Stimulated activated CD4-positive, alpha-beta T cell treated with anti-CD3 and anti-CD28 coated beads, Interleukin-2, amount 100 ng/mL, for 4 hours (primary cell): ENCODE measurements at places on chromosomes 2 and 18.
A peak's percentile ranks its signal among the peaks of the same experiment; 100 is the strongest.

GRCh38 chr18:70154591-70155194, 50.8 kb downstream of the RTTN start:
- no peak for DNase-seq

- DNase-seq, result no peak
Observed at GRCh38 chr2:230060672-230061293, 7.9 kb downstream of the SLC16A14 start.

- DNase-seq, result peak; percentile 42
Observed at GRCh38 chr2:174603280-174603679, 5.7 kb upstream of the WIPF1 start.

DNA sequence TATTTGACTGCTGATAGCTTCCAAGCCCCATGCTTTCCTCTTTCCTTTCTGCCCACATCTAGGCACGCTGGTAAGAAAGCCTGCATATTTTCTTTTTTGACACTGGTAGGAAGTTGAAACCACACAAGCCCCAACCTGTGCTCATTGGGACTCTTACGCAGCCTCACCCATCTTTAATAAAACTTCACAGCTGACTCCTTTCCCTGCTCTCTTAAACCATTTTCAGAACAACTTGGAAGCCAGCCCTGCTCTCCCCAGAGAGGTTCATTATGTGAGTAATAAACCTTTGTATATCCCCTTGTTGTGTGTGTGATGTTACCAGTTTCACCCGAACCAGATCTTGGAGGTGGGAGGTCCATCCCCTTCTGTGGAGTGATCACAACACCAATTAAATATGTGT, 268.4 kb downstream of the GPD2 start:
- DNase-seq, result no peak

DNA sequence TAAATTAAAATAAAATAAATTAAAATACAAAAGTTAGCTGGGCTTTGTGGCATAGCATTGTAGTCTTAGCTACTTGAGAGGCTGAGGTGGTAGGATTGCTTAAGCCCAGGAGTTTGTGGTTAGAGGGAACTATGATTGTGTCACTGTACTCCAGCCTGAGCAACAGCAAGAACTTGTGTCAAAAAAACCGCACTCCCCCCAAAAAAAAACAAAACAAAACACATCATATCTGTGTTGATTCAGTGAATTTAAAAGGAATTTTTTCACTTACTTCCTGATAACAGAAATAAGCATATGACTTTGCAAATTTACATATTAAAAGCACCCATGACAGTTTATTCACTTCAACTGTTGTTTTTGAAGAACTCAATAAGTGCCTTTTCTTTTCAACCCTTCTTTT, 68.1 kb upstream of the PELI1 start:
- no peak for DNase-seq

GRCh38 chr2:160308915-160309314, 108.8 kb upstream of the ITGB6 start:
- no peak for DNase-seq

DNA sequence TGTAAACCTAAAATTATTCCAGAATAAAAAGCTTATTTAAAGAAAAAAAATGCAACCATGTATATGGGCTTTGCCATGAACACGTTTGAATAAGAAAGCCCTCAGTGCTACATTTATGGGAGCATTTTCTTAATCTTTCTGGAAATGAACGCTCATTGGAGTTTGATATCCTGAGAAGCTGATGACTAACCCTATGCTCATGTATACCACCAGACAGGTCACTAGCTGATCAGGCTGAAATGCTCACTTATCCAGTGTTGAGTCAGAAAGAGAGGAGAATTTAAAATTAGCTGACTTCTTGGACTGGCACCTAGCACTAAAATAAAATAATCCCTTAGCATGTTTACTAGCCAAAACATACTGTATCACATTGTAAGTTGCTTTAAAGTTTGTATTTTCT, 254.9 kb upstream of the SIX3 start:
- no peak for DNase-seq

GRCh38 chr18:68484241-68484640, 230.7 kb downstream of the TMX3 start:
- no peak for DNase-seq

DNA sequence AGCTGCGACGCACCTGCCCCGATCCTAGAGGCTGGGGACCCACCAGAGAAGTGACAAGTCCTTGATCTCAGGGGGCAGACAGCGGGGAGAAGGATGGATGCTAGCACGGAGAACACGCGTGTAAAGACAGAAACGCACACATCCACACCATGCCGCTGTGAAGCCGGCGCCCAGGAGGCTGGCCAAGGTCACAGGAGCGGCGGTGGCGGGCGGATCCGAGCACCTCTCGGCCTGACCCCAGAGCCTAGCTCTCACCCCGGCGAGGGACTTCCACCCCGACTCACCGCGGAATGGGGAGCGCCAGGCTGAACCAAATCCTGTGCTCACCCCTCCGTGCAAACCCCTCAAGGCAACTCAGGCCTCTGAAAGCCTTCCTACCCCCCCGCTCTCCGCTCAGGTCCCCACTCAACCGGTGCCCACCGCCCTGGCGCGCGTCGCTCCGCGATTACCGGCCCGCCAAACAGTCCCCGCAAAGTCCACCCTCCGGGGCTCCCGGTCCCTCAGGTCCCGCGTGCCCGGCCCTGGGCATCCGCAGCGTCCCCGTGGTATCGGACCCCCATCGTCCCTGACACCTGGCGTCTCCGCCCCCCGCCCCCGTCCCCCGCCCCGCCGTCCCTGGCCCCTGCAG, 460 bp upstream of the LRRFIP1 start:
- no peak for DNase-seq

DNA sequence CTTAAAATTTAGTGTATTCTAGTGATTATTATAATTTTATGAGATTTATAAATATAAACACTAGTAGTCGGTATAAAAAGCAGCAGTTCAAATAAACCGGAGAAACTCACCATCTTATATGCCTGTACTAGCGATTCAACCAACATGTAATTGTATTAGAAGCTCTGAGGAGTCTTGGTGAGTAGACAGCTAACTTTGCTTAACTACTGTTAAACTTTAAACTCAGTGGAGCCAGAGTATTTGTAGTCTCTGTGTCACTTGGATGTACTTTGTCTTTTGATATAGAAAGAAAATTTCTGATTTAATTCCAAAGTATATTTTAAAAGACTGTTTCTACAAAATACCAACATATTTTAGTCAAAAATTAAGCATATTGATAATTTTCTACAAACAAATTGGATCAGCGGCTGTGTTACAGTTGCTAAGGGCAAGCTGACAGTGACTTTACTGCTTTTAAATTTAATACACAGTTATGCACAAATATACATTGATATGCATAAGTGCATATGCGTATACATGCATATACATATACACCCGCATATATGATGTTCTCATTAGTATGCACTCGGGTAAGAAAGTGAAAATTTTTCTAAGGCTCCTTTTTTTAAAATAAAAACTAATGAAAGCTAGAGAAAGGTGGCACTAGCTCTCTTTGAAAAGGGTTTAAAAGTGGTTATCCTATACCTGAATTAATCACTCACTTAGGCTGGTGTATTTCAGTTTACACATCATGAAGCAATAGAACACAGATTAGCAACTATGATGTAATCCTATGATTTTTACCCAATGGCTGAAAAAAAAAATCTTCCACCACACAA, 374.5 kb downstream of the NCKAP5 start:
- no peak for DNase-seq

DNA sequence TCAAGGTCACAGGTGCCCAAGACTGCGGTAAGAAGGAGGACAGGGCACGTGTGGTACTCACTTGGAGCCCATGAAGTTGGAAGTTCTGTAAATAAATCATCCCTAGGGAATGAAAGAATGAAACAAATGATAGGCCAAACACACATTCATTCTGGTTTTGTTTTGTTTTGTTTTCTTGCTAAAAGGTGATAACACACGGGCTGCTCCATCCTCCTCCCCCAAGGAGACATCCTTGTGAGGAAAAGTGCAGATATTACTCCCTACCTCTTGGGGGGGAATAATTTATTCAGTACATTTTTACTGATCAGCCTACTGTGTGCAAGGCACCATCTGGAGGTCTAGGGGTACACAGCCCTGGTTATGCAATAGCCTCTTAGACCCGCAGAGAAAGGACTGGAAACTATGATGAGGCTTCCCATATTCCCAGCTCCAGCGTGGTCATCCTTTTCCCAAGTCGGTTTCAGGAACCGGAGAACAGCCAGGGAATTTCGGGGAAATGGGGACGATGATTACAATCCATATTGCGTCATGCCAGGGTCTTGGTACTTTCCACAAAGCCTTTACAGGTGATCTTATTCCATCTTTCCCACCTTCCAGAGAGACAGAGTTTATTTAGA, 6.3 kb downstream of the RAX start:
- no peak for DNase-seq

DNA sequence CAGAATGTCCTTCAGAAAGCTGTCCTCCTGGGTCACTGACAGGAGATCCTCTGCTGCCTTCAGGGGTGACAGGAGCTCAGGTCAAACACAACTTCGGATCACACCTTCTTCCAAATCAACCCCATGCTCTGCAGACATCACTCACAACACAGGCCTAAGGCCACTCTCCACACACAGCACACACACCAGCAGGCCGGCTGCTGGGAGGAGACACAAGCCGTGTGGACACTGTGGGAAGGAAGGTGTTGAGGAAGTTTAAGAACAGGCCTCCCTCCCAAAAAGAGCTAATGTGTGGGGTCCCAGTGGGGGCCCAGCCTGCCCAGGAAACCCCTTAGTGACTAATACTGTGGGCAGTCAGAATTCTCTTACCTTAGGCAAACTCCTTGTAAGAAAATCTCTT, 290.3 kb upstream of the ID2 start:
- DNase-seq, result no peak

DNA sequence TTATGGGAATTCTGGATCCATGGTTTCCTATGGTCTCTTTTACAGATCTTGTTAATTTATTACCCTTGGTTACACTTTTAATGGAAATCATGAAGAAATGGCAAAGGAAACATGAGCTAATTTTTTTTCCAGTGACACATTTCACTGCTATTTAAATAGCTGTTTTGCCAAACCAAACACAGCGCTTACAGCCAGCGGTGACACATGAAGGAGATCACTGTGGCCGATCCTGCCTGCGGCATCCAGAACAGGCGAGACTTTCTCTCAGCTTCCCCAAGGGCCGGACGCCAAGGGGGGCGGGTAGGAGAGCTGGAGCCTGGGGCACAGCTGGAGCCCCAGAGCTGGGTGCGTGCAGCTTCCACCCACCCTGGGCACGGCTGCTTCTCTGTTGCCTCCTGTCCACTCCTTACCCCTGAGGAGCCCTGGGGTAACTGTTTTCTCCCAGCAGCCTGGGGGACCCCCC, 81.4 kb upstream of the PKDCC start:
- DNase-seq, result no peak

DNA sequence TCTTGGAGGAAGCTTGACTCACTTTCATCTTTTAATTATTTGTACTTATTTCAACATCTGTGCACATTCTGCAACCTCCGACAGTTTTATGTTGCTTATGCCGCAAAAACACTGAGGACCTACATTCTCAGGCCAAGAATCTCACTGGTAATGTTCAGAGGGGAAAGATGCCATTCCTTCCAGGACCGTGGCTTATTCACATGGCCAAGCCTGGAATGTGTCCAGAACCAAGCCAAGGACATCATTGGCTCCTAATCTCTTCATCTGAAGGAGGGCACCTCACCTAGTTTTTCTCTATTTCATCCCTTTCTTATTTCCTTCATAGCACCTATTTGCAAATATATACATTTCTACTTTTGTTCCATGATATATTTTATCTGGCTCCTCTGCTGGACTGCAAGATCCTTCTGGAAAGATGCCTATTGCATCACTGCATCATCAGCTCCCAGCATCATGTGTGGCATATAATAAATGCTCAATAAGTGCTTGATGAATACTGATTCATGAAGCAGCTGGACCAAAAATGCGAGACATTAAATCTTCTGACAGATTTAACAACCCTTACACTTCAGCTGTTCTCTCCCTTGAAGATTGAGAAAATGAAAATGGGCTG, 377.1 kb downstream of the TNS1 start:
- no peak for DNase-seq

GRCh38 chr2:63589148-63589958, 590 bp downstream of the MDH1 start:
- no peak for DNase-seq

DNA sequence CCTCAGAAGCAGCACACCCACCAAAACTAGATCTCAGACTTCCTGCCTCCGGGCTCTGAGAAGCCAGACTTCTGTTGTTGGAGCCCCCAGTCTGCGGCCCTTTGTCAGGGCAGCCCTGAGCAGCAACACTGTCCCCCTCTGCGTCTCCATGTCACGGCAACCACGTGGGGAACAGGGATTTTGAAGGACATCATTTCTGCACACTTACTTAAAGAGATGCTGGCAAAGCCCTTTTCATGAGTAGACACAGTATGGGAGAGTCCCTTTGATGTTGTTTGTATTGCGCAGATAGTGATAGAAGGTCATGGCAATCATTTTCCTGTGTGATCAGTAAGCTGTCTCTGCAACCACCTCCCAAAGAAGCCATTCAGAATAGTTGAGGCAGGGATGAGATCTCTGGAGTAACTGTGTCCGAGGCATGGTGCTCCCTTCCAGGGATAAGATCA, 69.1 kb upstream of the ID2 start:
- no peak for DNase-seq

DNA sequence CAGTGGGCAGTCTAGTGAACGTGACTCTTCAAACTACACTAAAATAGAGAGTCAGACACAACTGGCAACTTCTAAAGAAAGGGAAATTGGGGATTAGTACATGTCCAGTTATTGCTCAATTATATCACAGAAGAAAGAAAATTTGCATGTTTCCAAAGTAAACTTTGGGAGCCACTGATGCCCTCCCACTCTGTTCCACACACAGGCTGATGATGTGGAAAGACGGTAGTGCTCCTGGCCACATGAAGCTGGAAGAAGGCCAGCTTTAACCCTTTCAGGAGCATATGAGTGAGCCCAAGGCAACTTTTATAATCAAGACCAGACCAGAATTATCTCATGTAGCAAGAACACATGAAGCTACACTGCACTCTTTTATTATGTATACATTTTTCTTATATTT, 141.0 kb downstream of the NR4A2 start:
- DNase-seq, result no peak

GRCh38 chr2:111624411-111625156, 259.4 kb downstream of the ANAPC1 start:
- DNase-seq, result no peak

- DNase-seq, result no peak
Observed at GRCh38 chr2:109237792-109238191, 108.8 kb downstream of the SH3RF3 start.

GRCh38 chr18:23970161-23971096, 44.1 kb upstream of the TTC39C start:
- no peak for DNase-seq

- DNase-seq, result no peak
Observed at GRCh38 chr2:86073225-86073624, 32.5 kb downstream of the POLR1A start.

GRCh38 chr18:12255626-12256026, 1.5 kb downstream of the CIDEA start:
- no peak for DNase-seq
